ENCODE measurements at places on chromosomes 16 and 17. TPM values are rescaled to one million over a fixed set of nuclear protein-coding genes. Genes with fewer than 3 reads are reported as not detected.

Gene KRTAP4-1
- total RNA-seq = not detected

DNA sequence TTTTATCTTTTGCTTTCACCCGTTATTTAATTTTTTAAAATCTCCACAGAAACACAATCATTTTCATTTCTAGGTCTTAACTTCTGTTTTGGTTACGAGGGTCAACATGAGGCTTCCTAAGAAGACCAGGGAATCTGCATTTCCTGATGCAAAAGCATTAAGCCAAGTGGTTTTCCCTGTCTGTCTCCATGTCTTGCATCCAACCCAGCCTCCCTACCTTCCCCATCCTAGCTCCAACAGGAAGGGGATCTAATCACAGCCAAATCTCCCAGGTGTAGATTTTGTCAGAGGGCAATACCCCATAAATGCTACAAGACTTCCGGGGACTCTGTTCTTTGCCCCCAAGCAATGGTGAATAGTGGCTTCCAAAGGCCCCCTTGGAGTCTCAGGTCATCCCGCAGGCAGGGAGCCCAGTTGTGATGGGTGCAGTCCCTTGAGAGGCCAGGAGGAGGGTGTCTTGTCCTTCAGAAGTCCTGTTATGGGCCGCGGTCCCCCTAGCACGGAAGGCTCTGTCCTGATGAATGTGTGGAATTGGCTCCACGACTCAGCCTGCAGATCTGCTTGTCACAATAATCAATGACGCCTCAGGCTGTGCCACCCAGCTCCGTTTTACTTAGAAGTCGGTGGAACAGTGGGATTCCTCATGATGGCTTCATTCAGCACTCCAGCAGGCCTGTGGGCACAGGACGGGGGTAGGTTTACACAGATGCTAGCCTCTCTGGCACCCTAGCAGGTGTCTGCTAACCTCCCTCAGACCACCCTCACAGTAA, 141.1 kb downstream of the RGS9 start:
- no peak for DNase-seq

GRCh38 chr17:68182940-68183551, 64.8 kb upstream of the AMZ2 start:
- no peak for DNase-seq

GRCh38 chr17:34305606-34306005, 13.6 kb upstream of the CCL8 start:
- DNase-seq = no peak

- DNase-seq = no peak
Measured at GRCh38 chr17:1511756-1512321, 4.6 kb downstream of the INPP5K start.

DNA sequence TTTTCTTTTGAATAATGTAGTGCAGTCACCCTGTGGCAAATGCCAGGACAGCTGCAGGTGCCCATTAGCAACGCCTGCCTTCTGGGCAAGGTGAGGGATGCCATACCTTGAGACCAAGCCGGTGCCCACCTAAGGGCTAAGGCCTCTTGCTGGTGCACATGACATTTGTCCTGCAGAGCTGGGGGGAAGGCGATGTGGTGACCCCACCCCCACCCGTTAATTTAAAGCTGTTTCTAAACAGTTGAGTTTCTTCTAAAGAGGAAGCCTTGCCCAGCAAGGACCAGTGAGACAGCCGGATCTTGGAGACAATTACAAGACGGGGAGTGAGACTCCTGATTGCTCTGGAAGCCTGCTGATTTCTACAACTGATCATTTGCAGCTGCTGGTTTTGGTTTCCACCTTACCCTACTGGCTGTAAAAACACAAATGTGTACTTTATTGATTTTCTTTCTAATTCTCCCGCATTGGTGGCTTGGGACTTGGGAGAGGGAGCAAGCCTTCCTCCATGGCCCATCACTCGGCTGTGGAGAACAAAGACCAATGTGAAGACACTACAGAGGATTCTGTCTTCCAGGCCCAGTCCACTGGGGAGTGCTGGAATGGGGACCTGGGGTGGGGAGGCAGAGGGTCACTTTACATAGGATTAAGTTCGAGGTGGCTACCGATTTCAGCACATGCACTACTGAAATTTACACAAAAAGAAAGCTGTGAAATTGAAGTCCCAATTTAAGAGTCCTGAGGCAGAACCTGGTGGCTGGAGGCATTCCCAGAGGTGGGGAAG, 2.7 kb downstream of the CDK5R1 start:
- no peak for DNase-seq

GRCh38 chr17:81976332-81977210, 858 bp upstream of the ASPSCR1 start:
- DNase-seq = peak; percentile 85

Gene GJD3
- total RNA-seq = 0.68 TPM

DNA sequence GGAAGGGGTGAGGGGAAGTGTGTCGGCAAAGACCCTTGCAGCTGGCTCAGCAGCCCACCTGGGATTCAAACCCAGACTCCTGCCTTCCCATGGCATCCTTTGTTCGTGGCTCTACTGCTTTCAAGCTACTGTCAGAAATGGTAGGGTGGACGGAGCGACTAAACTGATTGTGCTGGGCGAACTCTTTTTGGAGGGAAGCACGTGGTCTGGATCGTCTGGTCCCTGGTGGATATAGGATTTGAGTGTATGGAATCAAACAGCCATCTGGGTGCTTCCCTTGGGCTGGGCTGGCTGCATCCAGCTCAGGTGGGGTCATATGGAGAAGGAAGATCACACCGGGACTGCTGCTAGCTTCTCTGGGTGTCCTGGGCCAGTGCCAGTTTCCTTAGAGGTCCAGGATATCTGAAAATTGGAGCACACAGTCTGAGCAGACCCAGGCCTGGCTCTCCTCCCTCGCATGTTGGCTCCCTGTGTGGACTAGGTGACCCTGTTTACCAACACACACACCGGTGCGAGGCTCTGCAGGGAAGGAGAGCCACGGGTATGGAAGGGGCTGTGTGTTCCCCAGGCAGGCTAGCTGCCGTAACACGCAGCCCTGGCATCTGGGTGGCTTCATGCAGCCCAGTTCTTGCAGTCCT, 8.6 kb downstream of the CMIP start:
- DNase-seq = peak; percentile 72

DNA sequence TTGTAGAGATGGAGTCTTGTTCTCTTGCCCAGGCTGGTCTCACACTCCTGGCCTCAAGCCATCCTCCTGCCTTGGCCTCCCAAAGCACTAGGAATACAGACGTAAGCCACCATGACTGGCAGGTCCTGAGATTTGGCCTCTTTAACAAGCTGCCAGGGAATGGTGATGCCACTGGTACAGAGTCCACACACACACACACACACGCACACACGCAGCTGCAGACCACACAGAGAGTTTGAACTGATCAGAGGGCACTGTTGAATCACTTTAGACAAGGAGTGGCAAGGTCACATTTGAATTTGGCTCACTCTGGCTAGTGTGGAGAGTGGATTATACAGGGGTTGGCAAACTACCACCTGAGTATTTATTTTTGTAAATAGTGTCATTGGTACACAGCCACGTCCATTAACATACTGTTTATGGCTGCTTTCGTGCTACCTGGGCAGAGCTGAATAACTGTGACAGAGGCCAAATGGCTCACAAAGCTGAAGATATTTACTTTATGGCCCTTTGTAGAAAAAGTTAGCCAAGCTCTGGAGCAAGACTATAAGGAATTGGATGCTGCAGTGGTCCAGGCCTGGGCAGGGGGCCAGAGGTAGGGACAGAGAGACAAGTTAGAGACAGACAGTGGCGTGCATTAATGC, 9.9 kb downstream of the ITPRIPL2 start:
- peak; percentile 93 for DNase-seq

GRCh38 chr17:19867079-19867328, 732 bp downstream of the ULK2 start:
- DNase-seq = peak; percentile 73

Gene CCL16
- total RNA-seq = 31.1 TPM

- DNase-seq = no peak
Measured at GRCh38 chr16:53773150-53773846, 69.3 kb downstream of the FTO start.

Gene ZNF18
- 5.3 TPM for total RNA-seq

Gene SOST
- not detected for total RNA-seq

Gene PABPN1L
- 0.23 TPM for total RNA-seq

DNA sequence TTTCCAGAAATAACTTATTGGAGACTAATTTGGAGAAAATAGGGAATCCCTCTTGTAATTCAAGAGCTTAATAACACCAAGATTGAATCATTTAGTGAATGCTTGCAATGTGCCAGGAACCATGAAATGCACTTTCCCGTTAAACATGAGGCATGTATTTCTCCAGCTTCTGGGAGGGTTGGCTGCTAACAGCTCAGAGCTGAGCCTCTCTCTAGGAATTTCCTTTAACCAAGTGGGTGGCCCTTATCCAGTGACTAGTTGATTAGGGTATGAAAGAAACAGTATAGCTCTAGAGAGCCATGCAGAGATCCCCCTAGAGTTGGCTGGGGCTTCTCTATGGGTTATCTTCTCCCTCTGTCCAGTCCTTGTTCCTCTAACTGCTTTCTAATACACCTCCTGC, 356.4 kb upstream of the GOT2 start:
- no peak for DNase-seq

DNA sequence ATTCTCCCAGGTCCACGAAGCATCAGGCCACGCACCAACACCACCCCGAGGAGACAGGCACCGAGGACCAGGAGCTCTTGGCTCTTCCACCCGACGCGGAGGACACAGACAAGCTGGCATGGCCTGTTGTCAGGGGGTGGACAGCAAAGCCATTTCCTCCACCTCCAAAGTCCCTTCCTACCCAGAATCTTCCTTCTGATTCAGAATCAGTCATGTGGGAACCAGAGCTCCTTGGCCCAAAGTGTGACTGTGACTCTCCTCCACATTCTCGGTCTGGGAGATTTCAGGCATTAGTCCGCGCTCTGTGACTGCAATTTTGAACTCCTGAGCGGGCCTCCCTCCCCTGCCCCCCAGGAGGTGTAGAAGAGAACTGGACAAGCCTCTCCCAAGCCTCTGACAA, 9.2 kb downstream of the DNAH17 start:
- DNase-seq = no peak

DNA sequence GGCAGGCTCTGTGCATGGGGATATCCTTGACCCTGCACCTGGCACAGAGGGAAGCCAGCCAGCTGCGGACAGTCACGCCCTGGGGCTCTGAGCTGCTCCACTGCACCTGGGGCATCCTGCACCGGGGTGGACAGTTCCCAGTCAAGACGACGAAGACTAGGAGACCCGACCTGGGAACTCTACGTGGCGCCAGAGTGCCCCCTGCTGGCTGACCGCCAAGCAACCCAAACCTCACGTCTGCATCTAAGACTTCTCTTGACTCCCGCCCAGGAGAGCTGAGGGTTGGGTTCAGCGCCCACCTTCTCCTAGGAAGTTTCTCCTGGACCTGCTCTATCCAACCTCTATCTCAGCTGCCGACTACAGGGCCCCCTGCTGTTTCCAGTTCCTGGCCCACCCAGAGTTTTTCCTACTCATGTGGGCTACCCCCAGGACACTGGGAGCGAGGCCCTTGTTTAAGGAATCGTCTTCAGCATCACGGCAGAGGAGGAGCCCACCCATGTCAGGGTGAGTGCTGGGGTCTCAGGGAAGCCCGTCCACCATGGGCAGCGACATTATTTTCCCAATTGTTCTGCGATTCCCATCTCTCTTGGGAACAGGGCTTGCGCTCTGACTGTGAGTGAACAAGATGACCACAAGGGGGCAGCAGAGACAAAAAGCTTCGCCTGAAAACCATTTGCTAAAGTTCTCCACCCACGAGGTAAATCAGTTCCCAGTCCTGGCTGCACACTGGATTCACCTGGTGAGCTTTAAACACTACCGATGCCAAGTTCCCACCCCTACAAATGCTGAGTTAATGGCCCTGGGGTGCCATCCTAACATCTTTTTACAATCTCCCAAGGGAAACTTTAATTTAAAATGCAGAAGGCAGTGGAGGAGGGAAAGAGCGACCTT, 29.3 kb downstream of the TLE7 start:
- peak; percentile 75 for DNase-seq

DNA sequence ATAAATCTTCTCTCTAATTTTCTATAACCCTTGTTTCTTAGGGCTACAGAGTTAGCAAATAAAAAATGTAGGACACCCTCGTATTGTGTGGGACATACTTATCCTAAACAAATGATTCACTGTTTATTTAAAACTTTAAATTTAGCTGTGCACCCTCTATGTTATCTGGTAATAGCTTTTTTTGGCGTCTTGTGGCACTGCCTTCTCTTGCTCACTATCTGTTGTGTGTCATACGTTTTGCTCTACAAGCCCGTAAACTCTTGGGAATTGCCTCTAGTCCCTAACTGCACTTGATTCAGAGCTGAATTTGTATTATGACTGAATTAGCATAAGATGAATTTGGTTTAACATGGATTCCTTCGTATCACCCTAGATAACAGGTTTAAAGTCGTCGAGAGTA, 144.3 kb upstream of the MYOCD start:
- DNase-seq = no peak

DNA sequence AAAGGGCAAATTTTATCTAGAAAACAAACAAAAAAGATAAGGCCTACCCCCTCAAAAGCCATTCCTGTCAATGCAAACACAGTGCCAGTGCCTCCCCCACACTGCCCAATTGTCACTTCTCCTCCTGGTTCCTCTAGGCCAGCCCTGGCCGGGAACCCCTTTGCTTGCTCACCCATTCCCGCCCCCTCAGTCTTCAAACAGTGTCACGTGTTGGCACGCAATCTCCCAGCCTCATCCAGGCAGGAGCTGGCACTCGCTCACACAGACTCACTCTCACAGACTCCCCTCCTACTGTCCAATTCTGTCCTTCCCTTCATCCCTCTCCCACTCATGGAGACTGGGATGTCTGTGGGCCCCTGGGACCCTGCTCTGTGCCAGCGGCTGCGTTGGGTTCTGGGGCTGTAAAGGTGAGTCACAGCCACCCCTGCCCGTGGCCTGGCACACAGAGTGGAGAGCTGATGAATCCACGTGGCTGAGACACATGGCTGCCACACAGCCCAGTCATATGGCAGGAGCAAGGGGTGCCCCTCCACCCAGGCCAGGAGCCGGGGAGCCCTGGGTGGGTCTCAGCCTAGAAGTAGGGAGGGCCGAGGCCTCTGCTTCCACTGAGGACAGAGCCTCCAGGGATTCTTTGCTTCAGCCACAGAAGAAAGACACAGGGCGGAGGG, 54.8 kb downstream of the VAC14 start:
- peak; percentile 97 for DNase-seq

- DNase-seq = no peak
Measured at GRCh38 chr16:868846-869822, 68.6 kb upstream of the GNG13 start.

DNA sequence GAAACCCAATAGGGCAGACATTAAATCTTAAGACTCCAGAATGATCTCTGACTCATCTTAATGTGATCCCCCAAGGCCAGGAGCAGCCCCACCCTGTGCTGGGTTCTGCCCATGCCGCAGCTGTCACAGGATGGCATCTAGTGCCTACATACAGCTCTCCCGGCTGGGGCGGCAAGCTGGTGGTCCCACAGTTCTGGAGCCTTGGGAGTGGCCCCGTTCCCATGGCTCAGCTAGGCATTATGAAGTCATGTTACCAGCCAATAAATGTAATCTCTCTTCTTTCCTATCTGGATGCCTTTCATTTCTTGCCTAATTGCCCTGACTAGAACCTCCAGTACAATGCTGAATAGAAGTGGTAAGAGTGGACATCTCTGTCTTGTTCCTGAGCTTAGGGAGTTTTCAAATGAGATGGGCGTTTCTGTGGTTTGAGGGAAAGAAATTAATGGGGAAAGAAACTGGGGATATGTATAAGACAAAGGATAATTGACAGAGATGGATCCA, 95.7 kb upstream of the DNAH17 start:
- DNase-seq = no peak

GRCh38 chr16:86044241-86044671, 145.3 kb downstream of the IRF8 start:
- DNase-seq = no peak

GRCh38 chr17:44128383-44128782, 4.9 kb upstream of the HDAC5 start:
- DNase-seq = no peak
